ENCODE measurements at places on chromosomes 2 and 18.
A peak's percentile ranks its signal among the peaks of the same experiment; 100 is the strongest.

GRCh38 chr2:210997373-210997772, 441.0 kb downstream of the CPS1 start:
- DNase-seq = no peak

DNA sequence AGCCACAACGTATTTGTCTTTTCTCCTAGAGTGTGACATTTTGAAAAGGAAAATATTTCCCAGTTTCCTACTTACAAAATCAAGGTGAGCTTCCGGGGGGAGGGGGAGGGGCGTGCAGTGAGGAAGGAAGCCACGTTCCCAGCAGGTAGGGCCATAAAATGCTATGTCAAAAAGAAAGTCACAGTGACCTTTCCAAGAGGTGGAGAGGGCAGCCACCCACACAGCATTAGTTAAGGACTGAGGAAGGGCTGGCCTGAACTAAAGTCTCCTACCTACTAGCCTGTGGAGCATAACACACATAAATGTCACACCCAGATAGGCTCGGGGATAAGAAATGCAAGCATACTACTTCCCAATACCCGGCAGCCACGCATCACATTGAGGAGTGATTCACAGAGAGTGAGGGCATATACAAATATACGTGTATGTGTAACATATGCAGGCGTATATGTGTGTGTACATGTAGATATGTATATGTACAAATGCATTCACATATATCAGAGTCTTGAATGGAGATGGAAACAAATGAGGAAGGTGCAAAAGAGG, 191.1 kb downstream of the STK39 start:
- DNase-seq = no peak

GRCh38 chr2:73089270-73090030, 17.9 kb upstream of the SFXN5 start:
- peak; percentile 90 for DNase-seq

DNA sequence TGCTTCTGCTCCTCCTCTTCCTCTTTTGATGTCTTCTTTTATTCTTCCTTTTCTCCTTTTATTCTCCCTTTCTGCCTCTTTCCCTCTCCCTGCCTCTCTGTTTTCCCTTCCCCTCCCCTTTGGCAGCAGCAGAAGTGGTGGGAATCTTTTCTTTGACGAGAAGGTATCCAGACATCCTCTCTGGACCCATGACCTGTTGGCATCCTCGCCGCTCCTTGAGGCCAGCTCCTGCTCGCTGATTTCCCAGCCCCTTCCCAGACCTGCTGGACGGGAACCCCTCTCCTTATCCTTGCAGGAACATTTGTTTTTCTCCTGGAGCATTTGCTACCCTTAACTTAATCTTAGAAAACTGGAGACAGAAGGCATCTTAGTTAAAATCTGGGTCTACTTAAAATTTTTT, 130.5 kb downstream of the LPIN1 start:
- DNase-seq = no peak

DNA sequence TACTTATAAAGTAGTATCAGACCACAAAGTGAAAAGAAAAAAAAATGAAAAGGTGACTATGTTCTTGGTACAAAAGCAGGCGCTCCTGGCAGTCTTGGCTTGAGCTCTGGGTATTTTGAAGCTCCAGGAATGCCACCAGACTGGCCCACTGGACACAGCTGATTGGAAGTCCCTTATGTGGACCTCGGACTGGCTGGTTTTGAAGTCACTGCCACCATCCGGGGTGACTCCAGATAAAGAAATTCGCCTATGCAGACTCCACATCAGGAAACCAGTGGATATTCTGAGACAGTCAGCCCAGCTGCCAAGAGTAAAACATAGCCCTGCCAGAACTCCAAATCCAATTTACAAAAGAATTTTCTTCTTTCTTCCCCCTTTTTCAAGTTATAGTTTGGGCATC, 28.0 kb downstream of the ACKR3 start:
- DNase-seq = no peak

DNA sequence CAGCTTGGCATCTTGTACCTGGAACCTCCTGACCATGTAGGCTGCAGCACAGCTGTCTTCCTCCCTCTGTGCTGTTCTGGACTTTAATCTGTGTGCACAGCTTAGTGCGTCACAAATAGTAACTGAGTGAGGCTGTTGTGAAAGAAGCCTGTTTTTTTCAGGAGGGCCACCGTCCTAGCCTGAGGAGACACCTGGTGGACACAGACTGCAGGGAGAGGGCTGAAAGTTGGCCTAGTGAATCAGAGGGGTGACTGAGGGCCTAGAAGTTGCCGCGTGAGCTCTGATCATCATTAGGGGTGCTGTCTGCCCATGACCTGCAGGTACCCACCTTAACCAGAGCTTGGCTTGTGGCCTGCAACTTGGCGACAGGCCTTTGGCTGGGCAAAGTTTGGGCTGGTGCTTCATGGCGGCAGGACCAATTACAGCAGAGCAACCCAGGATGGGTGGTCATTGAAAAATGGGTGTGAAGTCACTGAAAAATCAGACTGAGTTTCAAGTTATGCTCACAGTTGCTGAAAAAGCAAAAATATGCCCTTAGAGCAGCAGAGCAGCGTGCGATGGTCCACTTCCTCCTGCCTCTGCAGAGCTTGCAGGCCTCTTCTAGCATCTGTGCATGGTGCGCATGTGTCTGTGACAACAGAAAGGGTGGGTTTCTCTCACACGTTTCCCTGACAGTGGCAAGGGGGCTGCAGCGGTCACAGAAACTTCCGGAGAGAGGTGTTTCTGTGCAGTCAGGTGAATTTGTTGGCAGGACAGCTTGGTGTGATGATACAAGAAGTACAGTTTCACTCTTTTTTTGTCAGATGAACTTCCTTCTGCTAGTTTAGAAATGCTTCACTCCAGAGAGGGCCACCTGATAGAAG, 9.6 kb downstream of the GDF7 start:
- DNase-seq = no peak

DNA sequence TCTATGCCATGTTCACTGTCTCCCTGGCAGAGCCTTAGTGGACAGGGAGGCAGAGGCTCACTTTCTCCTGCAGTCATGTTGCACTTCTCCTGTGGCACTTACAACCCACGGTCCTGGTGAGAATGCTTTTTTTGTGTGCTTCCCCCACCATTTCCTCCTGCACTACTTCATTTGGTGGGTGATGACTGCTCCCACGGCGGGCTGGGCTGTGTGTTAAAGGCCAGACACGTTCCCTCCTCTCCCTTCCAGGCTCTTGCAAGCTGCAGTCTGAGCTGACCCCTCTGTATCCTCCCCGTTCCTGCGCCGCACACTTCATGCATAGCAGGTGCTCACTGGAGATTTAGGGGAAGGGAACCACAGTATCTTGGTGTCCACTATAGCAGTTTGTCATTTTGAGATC, 170.5 kb downstream of the CELF4 start:
- DNase-seq = no peak

DNA sequence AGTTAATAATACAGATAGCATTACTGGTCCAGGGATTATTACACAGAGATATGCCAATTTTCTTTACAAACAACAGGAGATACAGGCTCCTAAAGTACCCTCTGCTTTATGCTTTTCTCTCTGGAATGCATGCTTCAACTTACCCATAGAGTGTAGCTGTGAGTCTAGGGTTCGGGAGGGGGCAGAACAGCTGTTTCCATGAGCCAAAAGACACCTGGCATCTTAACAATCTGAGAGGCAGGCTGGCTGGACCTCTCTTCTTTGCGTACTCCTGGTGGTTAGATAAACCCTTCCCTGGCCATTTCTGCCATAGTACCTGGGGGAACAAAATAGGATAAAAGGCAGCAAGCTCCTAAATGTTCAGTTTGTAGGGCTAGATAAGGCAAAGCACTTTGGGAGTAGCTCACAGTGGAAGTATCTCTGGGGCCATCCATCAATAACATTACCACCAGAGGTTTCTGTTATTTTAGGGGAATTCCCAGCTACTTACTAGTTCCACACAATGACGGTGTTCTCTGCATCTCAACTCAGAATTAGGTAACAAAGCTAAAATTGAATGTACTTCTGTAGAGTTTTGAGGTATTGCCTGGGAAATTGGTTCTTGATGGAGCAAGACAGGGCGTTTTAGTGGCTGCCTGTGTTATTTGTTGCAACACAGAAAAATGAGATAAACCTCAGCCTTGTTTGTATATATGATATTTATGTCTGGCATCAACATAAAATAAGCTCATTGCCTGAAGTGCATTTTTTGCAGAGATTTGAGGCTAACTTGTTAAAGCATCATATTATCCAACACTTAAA, 6.2 kb upstream of the CCDC85A start:
- no peak for DNase-seq

GRCh38 chr2:188523919-188524318, 232.2 kb downstream of the GULP1 start:
- DNase-seq = no peak

GRCh38 chr2:232979871-232980461, 33.1 kb downstream of the NGEF start:
- no peak for DNase-seq

GRCh38 chr2:60484133-60484645, 69.3 kb downstream of the BCL11A start:
- peak; percentile 54 for DNase-seq

GRCh38 chr2:84052913-84053312, 406.2 kb downstream of the SUCLG1 start:
- no peak for DNase-seq

- no peak for DNase-seq
Measured at GRCh38 chr18:46378864-46379207, 274.7 kb downstream of the HAUS1 start.

Measured in amniotic stem cell (primary cell).